ENCODE measurements at places on chromosomes 3 and 15.

GRCh38 chr3:170726976-170727661 is 141.2 kb upstream of the SLC7A14 start:
- DNase-seq = no peak

DNA sequence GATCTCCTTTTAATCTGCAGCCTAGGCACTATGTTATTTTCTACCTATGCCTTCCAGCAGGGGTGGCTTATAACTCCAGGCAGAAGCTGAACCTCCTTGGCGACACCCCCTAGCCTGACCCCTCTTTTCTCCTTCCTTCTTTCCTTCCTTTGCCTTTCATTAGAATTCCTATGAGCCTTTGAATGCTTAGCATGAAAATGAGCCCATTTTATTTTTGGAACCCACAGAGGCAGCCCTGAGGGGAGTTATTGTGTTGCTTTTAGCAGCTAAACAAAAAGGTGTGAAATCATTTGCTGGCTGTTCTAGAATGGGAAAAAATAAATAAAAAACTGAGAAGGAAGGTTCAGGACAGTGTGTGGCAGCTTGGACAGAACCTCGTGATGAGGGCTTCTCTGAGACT is 164.6 kb upstream of the ICE2 start:
- DNase-seq = no peak

GRCh38 chr15:42107473-42107872 is 13.1 kb upstream of the PLA2G4D start:
- no peak for DNase-seq

- no peak for DNase-seq
Observed at GRCh38 chr3:13025090-13025489, 48.1 kb downstream of the IQSEC1 start.

GRCh38 chr3:147934451-147935180 is 525.5 kb downstream of the ZIC1 start:
- no peak for DNase-seq

- DNase-seq = no peak
Observed at GRCh38 chr15:74464216-74464615, 3.3 kb upstream of the UBL7 start.

DNA sequence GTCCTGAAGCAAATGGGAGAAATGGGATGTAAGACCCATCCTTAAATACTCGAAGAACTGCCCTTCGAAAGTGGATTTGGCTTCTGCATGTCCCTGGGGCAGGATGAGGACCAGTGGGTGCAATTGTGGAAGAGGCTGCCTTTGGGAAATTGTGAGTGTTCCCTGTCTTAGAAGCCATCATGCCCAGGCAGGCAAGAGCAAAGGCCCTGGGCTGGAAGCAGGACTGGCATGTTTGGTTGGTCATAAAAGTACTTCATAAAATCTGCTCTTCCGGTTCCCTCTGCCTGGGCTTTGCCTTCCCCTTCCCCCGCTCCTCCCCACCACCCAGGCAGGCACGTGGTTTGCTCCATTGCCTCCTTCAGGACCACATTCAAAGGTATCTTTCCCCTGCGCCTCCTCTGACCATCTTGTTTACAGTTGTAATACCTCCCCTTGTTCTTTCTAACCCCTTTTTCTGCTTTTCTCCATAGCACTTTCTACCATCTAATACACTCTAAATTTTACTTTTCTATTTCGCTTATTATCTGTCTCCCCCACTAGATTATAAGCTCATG is 8.3 kb downstream of the MINAR1 start:
- no peak for DNase-seq

- DNase-seq = no peak
Observed at GRCh38 chr15:85426481-85426880, 46.1 kb downstream of the AKAP13 start.

DNA sequence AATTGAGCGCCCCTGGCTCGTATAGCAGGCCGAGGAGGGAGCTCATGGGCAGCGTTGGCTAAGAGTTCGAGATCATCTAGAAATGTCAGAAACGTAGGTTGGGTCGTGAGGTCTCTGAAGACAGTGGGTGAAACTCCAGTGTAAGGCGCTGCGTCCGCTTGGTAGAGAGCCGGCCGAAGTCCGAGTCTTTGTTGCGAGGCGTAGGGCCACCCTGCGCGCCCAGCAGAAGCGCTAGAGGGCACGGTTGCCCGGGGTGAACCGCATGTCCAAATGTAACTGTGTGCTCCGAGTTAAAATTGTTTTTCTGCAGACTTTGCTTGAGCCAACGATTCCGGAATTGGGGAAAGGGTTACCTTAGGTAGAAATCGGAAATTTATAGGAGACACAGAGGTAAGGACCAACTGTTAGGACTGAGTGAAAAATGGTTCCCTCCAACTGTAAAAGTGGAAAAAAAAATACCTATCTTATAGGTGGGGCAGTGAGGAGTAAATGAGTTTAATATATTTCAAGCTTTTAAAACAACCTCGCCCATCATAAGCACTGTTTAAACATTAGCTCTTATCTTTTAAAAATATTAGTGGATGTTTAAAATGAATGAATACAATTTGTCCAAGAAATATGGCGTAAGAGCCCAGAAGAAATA is 993 bp upstream of the SIAH2 start:
- peak; percentile 14 for DNase-seq

GRCh38 chr15:87083201-87083600 is 1003.5 kb downstream of the AGBL1 start:
- no peak for DNase-seq

DNA sequence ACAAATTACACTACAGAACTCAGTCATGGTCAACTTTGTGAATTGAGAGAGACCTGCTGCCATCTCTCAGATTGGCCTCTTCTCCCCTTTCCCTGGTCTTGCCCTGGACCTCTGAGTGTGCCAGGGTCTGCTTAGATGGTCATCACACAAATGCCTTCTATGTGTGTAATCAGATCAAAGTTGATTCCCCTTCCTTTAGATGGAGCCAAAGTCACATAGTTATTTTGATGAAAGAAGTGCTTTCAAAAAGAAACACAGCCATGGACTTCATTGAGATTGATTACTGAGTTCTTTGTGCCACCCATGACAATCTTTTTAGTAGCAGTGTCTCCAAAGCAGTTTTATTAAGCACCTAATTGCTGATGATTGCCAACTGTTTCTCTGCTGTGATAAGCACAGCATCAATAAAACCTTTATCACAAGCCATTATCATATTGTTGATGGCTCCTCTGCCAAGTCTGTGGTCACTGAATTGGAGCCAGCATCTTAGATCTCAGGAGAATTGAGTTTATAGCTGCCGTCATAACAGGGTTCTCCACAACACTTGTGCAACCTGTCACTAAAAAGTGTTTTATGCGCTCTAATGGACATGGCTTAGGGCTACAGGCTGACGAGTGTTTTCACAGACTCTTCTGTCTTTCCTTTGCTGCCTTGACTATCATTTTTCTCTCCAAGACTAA is 149.7 kb upstream of the NUDT16 start:
- no peak for DNase-seq

GRCh38 chr3:33428734-33429133 is 11.5 kb downstream of the UBP1 start:
- no peak for DNase-seq

DNA sequence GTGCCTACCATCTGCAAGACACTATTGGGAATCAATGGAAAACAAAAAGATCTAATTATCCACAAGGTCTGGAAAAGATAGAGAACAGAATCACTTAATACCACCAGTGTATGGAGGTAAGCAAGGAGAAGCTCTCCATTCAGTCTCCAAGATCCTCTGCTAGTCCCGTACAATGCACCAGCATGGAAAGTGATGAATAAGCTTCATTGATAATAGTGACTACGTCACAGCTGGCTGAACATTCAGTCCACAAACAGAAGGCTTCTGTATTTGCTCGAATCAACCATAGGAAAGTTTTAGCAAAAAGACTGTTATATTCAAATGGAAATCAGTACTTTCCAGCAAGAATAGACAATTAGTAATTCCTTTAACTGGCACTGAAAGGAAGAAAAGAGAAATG is 42.9 kb downstream of the IGSF11 start:
- DNase-seq = no peak

GRCh38 chr3:50853936-50854335 is 179.2 kb downstream of the DOCK3 start:
- DNase-seq = no peak

DNA sequence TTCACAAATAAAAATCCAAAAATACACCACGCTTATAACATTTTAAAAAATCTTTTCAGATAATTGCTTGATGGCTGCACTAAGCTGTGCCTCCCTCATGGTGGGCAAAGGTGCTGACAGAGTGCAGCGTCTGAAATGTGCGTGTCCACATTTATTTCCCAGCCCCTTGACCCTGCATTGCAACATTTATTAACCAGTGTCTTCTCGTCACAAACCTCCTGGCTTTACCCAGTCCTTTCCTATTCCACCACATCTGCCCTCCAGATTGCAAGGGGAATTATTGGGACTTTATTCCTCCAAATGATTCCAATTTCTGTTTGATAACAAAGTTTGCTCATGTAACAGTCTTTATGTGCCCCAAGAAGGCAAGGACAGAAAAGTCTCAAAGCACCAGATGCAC is 5.5 kb downstream of the RASGRP1 start:
- no peak for DNase-seq

DNA sequence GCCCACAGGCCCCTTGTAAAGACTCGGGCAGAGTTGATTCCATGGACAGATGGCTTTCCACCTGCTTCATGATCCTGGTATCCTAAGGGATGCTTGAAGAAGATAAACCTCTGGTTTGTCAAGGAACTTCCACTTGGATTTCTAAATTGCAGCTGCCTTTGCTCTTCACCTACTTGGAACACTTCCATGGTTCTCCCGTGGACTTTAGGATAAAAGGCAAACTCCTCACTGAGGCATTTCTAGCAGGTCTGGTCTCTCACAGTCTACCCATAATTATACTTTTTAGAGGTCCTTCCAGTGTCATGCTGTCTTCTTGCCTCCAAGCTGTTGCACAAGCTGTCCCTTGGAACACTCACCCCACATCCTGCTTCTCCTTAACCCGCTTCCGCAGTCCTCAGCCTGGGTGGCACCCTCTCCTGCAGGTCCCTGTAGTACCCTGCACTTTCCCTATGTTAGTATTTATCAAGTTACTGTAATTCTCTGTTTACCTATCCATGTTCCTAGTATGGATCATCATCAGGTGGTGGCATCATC is 12.7 kb downstream of the TLNRD1 start:
- DNase-seq = no peak

DNA sequence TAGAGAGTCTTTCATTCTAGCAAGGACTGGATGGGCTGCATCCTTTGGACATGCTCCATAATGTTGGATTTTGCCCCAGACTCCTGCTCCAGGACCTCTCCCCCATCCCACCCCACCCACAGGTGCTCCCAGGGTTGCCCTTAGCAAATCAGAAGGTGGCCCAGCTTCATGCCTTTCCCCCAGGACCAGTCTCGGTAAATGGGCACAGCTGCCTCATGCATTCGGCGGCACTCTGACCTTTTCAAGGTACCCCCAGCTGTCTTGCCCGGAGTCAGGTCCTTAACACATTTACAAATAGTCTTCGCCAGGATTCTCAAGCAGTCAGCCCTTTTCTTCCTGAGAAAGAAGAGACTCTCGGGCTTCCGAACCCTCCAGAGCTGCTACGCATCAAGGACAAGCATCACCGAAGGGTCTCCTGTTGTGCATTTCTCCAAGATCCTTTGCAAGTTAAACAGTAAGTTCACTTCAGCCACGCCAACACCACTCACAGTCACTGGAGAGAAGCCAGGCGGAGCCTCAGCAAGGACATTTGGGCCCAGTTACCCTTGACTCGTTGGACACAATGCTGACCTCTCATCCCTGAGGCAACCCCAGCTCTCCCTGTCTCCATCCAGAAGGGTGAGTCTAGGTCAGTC is 287.8 kb downstream of the FAM43A start:
- no peak for DNase-seq

DNA sequence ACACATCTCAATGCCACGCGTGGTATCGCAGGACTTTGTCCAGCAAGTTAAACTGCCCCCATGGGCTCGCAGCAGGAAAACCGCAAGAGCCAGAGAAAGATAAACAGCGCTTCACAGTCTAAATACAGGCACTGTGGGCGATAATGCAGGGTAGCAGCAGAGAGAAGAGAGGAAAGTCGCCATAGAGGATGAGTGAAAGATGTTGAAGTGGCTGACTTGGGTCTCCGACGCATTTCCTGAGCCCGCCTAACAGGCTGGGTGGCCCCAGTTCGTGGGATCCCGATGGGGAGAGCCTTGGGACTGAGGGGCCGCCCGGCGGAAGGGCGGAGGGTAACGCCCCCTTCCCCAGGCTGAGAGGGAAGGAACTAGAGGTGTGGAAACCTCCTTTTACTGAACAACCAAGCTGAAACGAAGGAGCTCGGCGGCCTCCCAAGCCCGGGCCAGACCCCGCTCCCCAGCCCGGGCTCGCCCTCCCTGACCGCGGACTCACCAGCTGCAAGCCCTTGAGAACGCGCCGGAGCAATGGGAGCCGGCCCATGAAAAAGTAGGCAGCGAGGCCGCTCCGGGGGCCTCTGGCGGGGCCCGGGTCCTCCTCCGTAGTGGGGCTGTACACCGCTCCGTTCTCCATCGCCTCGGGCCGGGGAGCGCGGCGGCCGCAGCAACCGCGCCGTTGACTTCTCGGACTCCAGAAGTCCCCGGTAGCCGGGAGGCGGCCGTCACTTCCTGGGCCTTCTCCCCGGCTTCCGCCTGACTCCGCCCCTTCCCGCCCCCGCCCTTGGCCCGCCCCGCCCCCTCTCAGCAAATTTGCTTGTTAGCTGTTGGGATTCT is at the start of gene CMTM6:
TSS of gene CMTM6 (minus strand) at position 735 of the 828 bp plus-strand sequence. CDS start at position 628, 107 bp downstream.
- DNase-seq = peak; percentile 34

DNA sequence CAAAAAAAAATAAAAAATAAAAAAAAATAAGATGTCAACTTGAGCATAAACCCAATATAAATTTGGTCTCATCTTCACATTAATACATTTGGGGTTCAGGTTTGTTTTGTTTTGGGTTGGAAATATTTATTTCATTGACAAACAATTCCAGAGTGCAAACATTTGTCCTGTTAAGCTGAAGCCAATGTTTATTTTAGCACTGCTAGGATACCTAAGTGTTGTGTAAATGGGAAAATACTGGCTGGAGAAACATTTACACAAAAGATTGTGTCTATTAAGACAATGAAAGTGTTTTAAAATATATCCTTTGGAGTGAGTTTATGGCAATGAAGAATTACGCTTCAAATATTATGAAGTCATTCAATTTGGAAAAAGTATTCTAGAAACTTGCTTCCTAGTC is 91.1 kb downstream of the MEIS2 start:
- DNase-seq = no peak

DNA sequence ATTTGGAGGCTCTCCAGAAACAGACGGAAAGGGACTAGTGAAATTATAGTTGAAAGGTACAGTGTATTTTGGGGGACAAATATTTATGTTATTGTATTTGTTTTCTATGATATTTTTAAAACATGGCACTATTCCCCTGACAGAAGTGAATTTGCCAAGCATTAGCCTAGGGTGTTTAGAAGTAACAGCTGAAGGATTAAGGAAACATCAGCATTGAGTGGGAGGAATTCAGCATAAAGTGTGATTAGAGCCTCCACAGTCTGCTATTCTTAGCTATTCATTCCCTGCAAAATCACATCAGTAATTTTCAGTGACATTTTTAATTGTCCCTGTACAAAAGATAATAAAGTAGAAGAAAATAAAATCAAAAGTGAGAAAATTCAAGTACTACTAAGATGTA is 231.4 kb downstream of the ROBO2 start:
- DNase-seq = no peak

DNA sequence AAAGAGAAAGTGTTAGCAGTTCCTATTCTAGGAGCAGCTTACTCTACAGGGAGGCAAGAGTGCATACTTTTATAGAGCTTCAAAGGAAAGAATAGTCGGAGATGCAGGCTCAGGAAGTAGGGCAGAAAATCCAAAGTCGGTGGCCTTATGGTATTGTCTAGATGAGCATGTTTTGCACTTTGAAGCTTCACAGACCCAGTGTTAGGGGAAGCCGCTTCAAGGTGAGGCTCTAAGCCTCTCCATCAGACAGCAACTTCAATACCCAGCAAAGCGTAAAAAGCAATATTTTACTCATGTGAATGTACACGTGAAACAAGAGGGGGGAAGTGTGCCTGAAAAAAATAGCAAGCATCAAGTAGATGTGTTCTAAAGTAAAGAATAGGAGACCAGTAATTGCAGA is 125.6 kb upstream of the RASGRP1 start:
- DNase-seq = no peak
